ENCODE measurements at places on chromosomes 3 and 15.
A peak's percentile ranks its signal among the peaks of the same experiment; 100 is the strongest.

DNA sequence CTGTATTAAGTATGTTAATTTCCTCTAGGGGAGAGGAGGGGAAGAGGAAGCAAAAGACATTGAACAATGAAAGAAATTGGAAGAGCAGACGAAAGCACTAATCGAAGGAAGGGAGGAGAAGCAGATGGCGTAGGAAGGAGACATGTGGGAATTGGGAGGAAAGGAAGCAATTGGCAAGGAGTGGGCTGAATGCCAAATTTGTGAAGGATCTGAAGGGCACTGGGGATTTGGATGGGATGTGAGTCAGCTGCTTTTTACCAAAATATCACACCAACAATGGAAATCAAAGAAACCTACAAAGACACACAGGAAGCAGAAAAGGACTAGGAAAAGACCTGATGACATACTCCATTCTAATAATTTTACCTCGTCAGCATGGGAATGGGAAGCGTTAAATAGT is 1029.8 kb downstream of the ROBO1 start:
- peak; percentile 86 for DNase-seq

- DNase-seq = peak; percentile 38
Measured at GRCh38 chr3:153028381-153028780, 133.6 kb upstream of the RAP2B start.

DNA sequence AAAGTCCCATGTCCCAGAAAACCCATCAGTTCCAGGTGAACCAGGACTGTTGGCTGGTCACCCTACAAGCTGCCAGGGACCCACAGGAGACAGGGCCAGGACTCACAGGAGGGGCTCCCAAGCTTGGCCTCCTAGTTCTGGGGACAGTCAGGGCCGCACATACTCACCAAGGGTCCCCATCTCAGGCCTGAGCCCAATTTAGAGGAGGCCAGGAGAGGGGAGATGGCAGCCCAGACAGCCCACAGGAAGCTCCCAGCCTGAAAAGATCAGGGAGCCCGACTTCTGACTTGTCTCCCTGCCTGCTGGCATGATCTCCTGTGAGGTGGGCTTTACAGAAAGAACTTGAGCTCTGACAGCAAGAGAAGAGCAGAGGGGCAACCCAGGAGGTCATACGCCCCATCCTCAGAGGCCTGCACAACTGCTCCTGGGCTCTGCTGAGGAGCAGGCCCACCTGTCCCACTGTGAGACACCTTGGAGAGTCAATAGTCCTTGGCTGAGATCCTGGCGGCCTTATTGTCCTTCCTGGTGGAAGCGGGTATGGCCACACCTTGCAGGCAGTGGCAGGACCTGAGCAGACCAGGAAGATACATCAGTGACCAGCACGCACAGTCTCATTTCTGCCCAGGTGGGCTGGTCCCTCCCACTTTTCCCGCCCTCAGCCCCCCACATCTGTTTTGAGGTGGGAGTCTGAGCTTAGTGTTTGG is 2.5 kb upstream of the ISLR start:
- no peak for DNase-seq

DNA sequence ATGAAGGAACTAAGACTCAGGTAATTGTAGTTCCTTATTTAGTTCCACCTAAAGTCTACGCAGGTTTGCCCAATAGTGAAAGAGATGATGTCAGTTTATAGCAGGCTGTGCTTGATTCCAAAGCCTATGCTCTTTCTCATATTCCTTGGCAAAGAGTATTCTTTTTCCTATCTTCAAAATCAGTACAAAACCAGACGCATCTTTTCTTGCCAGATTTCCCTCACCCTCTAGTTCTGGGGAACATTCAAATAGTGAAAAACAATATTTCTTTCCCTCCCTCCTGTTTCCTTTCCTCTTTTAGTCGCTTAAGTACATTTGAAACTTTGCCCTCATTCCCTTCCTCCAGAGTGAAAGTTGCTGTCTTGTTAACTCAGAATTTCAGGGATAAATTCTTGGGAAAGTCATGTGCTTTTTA is 134.6 kb upstream of the PDZRN3 start:
- no peak for DNase-seq

DNA sequence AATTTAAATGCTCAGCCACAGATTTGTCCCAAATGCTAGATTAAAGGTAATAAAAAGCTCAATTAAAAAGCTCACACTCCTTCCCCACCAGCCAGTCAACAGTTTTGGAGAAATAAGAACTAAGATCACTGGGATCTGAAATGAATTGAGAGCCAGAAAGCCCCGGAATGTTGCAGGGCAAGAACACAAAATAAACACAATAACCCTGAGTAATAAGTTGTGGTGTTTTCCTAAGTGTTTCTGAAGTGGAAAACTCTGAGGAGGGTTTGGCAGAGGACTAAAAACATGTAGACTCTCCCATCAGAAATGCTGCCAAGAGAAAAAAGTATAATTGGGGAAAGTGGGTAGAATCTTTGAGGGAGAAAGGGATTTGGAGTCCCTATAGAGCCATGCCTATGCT is 127.8 kb downstream of the ABI3BP start:
- no peak for DNase-seq

GRCh38 chr3:160372780-160373179 is 26.2 kb downstream of the IFT80 start:
- peak; percentile 56 for DNase-seq

DNA sequence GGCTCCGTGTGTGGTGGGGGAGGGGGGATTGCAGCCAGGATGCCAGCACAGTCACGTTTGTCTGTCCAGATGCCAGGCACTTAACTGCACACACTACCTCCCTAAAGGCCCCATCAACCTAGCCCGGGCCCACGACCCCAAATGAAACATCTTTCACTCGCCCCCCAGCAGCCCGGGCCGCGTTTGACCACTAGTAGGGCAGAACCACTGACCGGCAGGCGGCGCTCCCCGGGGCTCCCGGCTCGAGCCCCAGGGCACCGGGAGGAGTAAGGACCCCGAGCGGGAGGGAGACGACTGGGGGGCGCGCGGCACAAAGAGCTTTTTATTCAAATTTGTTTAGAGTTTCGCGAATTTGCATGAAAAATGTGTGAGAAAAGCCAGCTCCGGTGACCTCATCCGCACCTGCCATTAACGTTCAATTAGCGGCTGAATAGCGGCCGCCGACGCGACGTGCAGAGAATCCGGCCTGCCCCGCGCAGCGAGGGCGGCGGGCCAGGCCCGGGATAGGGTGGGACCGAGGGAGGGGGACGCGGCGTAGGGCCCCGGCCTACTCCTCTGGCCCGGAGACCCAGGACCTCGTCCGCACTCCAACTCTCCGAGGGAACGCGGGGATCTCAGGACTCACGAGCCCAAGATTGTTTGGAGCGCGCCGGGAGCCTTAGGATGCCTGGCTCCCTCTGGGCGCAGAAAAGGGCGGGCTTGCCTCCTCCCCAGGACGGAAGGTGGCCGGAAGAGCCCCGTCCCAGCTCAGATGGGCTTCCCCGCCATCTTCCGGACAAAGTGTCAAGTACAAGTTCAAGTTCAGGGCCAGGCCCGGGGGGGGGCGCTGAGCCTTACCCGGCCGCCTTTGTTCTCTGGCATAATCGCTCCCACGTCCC is 64.9 kb upstream of the POLG start:
- DNase-seq = no peak

DNA sequence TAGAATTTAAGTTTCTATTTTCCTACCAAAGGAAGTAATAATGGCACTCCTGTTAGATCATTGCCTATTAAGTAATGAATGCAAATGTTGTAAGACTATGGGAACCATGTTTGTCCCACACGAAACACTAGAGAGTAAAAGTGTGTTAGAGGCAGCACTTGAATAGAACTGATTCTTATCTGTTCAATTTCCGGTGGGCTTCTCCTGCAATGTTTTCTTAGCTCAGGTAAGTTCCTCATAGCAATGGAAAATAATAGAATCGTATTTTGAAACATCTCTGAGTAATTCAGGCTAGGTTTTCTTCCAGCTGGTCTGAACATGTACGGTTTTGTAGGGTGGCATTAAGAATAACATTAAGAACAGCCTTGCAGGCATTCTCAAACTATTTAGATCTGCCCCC is 145.3 kb upstream of the LIPC start:
- no peak for DNase-seq

- DNase-seq = peak; percentile 32
Measured at GRCh38 chr3:136396916-136397315, 146.8 kb downstream of the PCCB start.

- peak; percentile 19 for DNase-seq
Measured at GRCh38 chr3:155026999-155027591, 53.0 kb upstream of the MME start.

GRCh38 chr15:34109797-34110663 is 8.1 kb downstream of the PGBD4 start:
- DNase-seq = peak; percentile 35

GRCh38 chr3:172074032-172074431 is 34.7 kb downstream of the FNDC3B start:
- DNase-seq = no peak

DNA sequence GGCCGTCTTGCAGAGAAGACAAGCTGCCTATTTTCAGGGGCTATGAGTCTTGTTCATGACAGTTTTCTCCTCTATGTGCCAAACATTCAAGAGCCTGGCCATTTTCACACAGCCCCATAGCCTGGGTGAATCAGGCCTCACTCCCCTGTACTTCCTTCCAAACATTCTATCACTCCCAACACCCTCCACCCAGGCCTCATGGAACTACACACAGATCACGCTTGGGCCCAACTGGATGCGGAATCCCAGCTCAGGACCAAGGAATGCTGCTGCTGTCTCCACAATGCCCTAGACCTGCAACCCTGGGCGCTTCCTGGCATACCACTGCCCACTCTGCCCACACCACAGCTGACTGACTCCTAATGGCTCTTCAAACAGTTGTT is 39.4 kb upstream of the PCSK6 start:
- DNase-seq = peak; percentile 9

GRCh38 chr3:50612234-50612882 is 784 bp upstream of the CISH start:
- no peak for DNase-seq

GRCh38 chr3:117304681-117305080 is 595.1 kb downstream of the TUSC7 start:
- DNase-seq = no peak

DNA sequence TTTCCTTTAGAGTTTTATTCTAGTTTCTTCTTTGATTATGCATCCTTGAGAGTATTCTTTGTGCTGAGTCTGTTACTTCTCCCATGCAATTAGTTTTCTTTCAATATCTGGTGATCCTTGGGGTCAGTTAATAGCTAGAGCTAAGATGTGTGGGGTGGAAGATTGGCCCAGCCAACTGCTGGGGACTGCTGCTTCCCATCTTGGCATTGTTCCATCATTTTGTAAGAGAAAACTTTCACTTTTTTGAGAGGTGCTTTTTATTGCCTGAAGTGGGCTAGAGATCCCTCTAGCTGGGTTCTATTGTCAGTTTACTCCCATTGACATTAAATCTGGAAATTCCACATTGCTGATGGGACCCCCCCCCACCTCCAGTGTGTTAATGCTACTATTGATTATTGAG is 15.4 kb downstream of the BCL2L10 start:
- peak; percentile 53 for DNase-seq

DNA sequence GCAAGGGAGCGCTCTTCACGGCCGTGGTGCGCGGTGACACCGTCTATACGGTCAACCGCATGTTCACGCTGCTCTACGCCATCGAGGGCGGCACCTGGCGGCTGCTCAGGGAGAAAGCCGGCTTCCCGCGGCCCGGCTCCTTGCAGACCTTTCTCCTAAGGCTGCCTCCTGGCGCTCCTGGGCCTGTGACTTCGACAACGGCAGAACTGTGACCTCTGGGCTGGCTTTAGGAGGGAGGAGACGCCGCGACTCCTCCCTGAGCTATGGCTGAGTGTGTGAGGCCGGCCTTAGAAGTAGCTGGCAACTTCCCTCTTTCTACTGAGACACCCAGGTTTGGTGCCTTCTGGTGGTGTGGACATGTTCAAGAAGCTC is 1.4 kb downstream of the KBTBD13 start:
- peak; percentile 13 for DNase-seq

DNA sequence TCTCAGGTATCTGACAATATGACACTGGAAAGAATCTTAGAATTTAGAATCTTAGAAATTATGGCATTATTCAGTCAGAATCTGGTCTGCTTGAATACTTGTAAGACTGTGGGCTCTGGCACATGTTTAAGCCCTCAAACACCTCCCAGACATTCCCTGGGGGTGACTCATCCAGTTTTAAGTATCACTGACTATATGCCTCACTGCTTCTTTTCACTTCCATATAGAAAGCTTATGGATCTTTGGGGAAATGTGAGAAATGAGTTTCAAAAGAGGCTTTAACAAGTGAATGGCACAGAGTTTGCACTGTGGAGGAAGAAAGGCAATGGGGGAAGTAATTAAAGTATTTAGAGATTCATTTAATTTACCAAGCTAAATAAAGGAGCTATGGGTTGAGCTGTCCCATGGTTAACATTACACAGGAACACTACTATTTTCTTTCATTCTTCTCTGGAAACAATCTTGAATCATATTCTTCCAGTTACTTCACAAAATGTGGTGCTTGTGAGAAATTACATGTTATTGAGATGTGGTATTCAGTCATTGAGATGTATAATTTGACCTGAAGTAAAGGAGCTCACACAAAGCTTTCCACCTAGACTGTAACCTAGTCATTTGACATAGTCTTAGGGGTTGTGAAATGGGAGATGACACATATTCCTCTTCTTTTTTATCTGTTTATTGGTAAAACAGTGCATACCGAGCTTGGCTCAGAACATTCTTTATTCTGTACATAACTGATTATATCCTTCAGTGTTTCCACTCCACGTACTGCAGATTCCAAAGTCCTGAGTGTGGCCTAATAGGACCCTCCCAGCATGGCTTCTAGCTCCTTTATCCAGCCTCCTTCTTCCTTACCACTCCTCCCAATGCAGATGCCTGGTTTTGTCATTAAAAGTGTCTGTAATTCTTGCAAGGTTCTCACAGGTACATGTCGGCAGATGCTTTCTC is 544.6 kb upstream of the NECTIN3 start:
- DNase-seq = peak; percentile 86

GRCh38 chr3:188706599-188706998 is 465.2 kb upstream of the TPRG1 start:
- no peak for DNase-seq

DNA sequence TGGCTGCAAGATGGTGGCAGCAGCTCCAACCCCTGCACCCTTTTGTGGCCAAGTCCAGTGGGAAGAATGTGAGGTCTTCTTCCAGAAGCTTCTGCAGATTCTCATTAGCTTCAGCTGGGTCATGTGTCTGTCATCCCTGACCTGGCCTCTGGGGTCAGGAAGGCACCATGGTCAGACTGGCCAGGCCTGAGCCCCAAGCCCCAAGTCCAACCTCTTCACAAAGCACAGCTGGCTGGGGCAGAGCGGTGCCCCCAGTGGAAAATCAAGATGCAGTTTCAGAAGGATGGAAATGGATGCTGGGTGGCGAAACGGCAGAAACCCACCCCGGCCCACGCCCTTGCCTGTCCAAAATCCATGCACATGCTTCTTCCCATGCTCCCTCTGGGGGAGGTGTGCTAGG is 15.9 kb upstream of the GATA2 start:
- no peak for DNase-seq

GRCh38 chr3:18233987-18234716 is 191.0 kb downstream of the SATB1 start:
- no peak for DNase-seq

DNA sequence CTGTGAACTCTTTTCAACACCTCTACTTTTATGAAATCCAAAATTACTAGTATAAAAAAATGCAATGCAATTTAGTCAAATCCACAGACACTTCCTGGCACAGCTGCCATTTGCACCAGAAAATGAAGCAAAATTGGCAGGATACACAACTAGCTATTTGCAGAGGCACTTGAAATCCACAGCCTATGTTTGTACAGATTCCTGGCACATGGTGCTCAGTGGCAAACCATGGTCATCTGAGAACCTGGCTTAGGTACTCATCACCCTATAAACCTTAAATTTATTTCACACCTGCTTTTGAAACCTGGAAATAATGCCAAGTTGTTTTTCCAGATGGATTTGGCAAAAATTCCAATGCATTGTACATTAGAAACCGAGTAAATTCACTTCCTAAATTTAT is 20.2 kb upstream of the PPM1L start:
- DNase-seq = no peak

All from LHCN-M2 (cell line).